Skin of body (tissue), 3 donors: ENCODE measurements at places on chromosomes 6 and 20. TPM values are rescaled to one million over a fixed set of nuclear protein-coding genes. Genes with fewer than 3 reads are reported as not detected.
A peak's percentile ranks its signal among the peaks of the same experiment; 100 is the strongest.

Gene NRSN1
- 0.39 TPM for total RNA-seq

Gene PLG
- total RNA-seq: not detected

Gene HSPA1L
- 1.8 TPM for total RNA-seq

DNA sequence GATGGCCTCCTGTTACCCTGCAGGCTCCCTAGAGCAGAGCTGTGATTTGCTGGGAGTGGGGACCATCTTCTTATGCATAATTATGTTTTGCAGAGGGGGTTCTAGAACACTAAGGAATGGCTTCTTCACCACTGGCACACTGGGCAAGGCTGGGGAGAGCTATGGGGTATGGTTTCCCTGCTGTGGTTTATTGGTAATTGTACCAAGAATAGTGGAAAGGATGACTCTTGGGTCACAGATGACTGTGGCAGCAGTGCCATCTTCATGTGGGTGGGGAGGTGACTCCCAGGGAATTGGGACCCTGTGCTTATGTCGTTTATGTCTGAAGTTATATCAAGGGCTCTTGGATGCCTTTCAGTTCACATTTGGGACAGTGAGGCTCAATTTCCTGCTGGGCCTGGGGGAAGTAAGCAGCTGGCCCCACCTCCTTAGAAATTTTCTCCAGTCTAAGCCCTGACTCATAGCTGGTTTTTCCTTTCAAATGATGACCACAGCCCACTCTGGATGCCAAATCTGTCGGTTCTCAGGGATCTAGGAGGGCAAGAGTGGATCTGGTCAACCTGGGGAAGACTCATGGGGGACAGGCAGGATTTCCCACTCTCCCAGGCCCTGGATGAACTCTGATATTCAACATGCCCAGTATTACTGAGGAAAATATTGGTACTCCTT, 230.8 kb downstream of the LRFN2 start:
- no peak for DNase-seq

GRCh38 chr6:23851522-23851921, 274.5 kb upstream of the NRSN1 start:
- no peak for DNase-seq

- DNase-seq: no peak
Measured at GRCh38 chr20:12156252-12156651, 238.6 kb downstream of the BTBD3 start.

DNA sequence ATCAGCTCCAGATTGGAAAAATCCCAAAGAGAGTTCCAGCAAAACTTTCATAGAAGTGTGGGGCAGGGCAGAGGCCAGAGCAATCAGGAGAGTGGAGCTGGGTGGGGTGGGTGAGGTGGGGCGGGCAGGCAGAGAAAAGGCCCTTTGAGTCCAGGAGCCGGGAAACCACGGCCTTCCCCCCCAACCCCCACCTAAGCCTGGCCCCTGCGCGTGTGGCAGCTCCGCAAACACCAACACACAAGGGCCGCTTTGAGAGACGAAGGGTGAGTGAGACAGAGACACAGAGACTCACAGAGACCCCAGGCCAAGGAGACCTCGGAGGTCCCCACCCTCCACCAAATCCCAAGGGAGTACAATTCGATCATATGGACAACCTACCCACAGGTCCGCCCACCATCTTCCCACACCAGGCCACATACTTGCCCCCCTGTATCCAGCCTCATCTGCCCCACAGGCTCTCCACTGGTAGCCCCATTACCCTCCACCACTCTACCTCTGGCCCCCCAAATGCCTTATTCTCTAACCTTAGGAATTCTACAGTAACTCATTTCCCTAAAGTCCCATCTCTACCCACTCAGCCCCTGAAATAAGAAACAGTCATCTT, 1.7 kb downstream of the COL11A2 start:
- no peak for DNase-seq

DNA sequence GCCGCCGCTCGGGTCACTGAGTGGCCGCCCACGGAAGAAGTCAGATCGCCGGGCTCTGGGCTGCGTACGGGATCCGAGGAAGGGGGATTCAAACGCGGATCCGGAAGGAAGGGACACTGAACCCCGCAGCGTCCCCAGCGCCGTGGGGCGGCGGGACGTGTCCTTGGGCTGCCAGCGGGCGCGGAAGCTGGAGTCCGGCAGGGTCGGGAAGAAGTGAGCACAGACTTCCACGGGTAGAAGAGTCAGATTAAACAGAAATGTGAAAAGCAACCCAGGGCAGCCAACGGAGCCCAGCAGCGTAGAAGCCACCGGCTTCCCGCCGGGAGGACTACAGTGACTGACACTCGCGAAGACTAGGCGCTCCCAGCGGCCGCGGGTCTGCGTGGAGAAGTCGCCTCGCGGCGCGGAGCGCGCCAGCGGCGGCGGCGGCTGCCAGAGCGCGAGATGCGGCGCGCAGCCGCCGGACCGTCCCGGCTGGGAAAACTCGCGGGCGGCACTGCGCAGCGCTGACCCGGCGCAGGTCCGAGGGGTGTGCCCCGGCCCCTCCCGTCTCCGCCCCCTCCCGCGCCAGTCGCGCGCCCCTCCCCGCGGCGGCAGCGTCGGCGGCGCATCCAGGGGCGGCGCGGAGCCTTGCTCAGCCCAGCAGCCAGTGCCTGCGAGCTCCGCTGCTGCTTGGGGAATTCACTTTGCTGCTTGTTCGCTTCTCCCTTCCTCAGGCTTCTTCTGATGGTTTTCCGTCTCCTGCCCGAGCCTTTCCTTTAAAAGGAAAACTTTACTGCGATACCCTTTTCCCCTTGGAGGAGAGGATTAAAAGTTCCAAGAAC, at the start of gene SAMD5:
SAMD5 (plus strand) TSS at position 649 of the 824 bp plus-strand sequence. CDS start 239 bp downstream, outside the sequence.
- DNase-seq: peak; percentile 73
